ENCODE measurements at places on chromosomes 12 and 14. TPM values are rescaled to one million over a fixed set of nuclear protein-coding genes. Genes with fewer than 3 reads are reported as not detected.

The ENO2 gene
- 176 TPM for total RNA-seq

The PRB3 gene
- total RNA-seq, result not detected

The SIRT4 gene
- total RNA-seq, result 1.6 TPM

The PLD4 gene
- total RNA-seq, result 2.1 TPM

The DEPDC4 gene
- 0.38 TPM for total RNA-seq

The GYS2 gene
- total RNA-seq, result 0.23 TPM

The NIN gene
- total RNA-seq, result 112 TPM

The TPH2 gene
- total RNA-seq, result 0.23 TPM

The C14orf39 gene
- not detected for total RNA-seq

The IKZF4 gene
- total RNA-seq, result 6.1 TPM

The TAS2R19 gene
- total RNA-seq, result 2.4 TPM

The EFCAB11 gene
- 2.4 TPM for total RNA-seq

The GLS2 gene
- total RNA-seq, result 9.7 TPM

The ESR2 gene
- not detected for total RNA-seq

The AQP2 gene
- total RNA-seq, result not detected

The CLEC4C gene
- not detected for total RNA-seq

The KRT73 gene
- total RNA-seq, result 21.9 TPM

The LRRC43 gene
- 0.44 TPM for total RNA-seq

The ADCY6 gene
- 0.10 TPM for total RNA-seq

The TMTC3 gene
- total RNA-seq, result 7.1 TPM

The BCL2L14 gene
- total RNA-seq, result 0.47 TPM

The TMBIM6 gene
- total RNA-seq, result 386 TPM

The KCNMB4 gene
- total RNA-seq, result 1.2 TPM

The POMT2 gene
- total RNA-seq, result 13.2 TPM

The NDUFA12 gene
- total RNA-seq, result 67.6 TPM

The GALNT16 gene
- total RNA-seq, result 0.13 TPM

The TMEM63C gene
- total RNA-seq, result 1.3 TPM

The FAM186B gene
- total RNA-seq, result not detected

The TMPO gene
- total RNA-seq, result 101 TPM

The C1RL gene
- 30.8 TPM for total RNA-seq

The KRT79 gene
- not detected for total RNA-seq

The RND1 gene
- total RNA-seq, result 4.2 TPM

The MLF2 gene
- 125 TPM for total RNA-seq

The PRPH gene
- total RNA-seq, result not detected

The PLBD1 gene
- total RNA-seq, result 0.38 TPM

The CLEC9A gene
- not detected for total RNA-seq

The GRIP1 gene
- total RNA-seq, result 3.6 TPM

The MYL2 gene
- not detected for total RNA-seq

The SYNDIG1L gene
- not detected for total RNA-seq

The INSM2 gene
- total RNA-seq, result not detected

The KRT7 gene
- total RNA-seq, result 2.7 TPM

The FBLN5 gene
- 19.5 TPM for total RNA-seq

The LRRC10 gene
- not detected for total RNA-seq

The RGS6 gene
- not detected for total RNA-seq

The TAPBPL gene
- 63.1 TPM for total RNA-seq

The CNPY2 gene
- 52.9 TPM for total RNA-seq

The ANGEL1 gene
- total RNA-seq, result 15.4 TPM

The SPATA7 gene
- total RNA-seq, result 3.5 TPM

The SETD1B gene
- total RNA-seq, result 106 TPM

The CIDEB gene
- 20.8 TPM for total RNA-seq

The RNF212B gene
- not detected for total RNA-seq

The LRP1-AS gene
- total RNA-seq, result not detected

The GLTP gene
- total RNA-seq, result 23.8 TPM

The GUCY2C gene
- total RNA-seq, result not detected
